ENCODE measurements at places on chromosomes 16 and 17. TPM values are rescaled to one million over a fixed set of nuclear protein-coding genes. Genes with fewer than 3 reads are reported as not detected.

- H3K36me3 ChIP-seq = no peaks in the 10 kb centered on the region
- H3K4me1 ChIP-seq = no peaks in the 10 kb centered on the region
- no peak for DNase-seq
Observed at GRCh38 chr17:60311936-60312335, 80.0 kb downstream of the USP32 start.

- H3K27ac ChIP-seq = no peak overlapping the region
- peaks cover 13% of the 10 kb centered on the region for H3K4me1 ChIP-seq
- H3K4me3 ChIP-seq = no peak overlapping the region
- peaks cover 39% of the 10 kb centered on the region for H3K36me3 ChIP-seq
- no peaks in the 10 kb centered on the region for H3K27me3 ChIP-seq
Observed at GRCh38 chr16:1940273-1941161, 2.5 kb downstream of the MSRB1 start.

DNA sequence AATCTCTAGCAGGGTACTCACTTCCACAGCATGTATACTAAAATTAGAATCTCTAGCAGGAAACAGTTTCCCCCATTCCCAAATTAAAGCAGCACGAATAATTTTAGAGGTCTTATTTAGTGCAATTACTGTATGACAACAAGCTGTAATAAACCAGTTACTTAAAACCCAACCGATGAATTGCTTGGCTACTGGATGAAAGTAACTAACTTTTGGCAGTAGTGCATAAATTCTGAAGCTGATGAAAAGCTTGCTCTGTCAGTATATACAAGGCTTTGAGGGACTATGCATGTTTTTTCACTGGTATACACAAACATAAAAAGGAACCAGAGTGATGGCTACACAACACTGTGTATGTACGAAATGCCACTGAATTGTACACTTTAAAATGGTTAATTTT lies 89.4 kb downstream of the CFDP1 start:
- H3K27ac ChIP-seq = no peak overlapping the region
- no peak for DNase-seq
- no peaks in the 10 kb centered on the region for H3K27me3 ChIP-seq
- no peaks in the 10 kb centered on the region for H3K4me1 ChIP-seq
- no peaks in the 10 kb centered on the region for H3K36me3 ChIP-seq

GRCh38 chr17:41813152-41813680 lies 412 bp downstream of the FKBP10 start:
- peaks cover 30% of the 10 kb centered on the region for H3K4me1 ChIP-seq
- H3K27me3 ChIP-seq = no peaks in the 10 kb centered on the region
- peak overlapping the region; percentile 62 for H3K4me3 ChIP-seq
- no peaks in the 10 kb centered on the region for H3K36me3 ChIP-seq
- no peak for DNase-seq
- H3K27ac ChIP-seq = peak overlapping the region; percentile 75

- DNase-seq = no peak
- H3K4me1 ChIP-seq = no peaks in the 10 kb centered on the region
- no peak overlapping the region for H3K4me3 ChIP-seq
- no peaks in the 10 kb centered on the region for H3K36me3 ChIP-seq
- H3K27ac ChIP-seq = no peak overlapping the region
Observed at GRCh38 chr16:7381671-7382070, 49.0 kb downstream of the RBFOX1 start.

DNA sequence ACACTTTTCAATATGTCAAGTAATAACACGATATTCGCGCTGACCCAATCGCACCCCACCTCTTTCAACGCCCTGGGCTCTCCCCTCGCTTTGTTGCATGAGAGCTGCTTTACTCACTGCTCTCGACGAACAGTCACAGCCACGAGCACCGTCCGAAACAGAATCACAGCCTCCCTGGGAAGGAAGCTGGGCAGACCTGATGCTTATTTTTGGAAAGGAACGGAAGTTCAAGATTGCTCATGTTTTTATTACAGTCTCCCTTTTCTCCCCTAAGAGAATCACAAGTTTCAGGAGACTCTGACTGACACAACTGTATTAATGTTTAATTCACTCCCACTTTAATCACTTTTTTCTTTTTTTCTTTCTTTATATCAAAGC lies 67.8 kb downstream of the ANKRD11 start:
- no peaks in the 10 kb centered on the region for H3K36me3 ChIP-seq
- DNase-seq = peak; percentile 44
- H3K4me1 ChIP-seq = peaks cover 63% of the 10 kb centered on the region
- H3K27me3 ChIP-seq = no peaks in the 10 kb centered on the region
- no peak overlapping the region for H3K27ac ChIP-seq

DNA sequence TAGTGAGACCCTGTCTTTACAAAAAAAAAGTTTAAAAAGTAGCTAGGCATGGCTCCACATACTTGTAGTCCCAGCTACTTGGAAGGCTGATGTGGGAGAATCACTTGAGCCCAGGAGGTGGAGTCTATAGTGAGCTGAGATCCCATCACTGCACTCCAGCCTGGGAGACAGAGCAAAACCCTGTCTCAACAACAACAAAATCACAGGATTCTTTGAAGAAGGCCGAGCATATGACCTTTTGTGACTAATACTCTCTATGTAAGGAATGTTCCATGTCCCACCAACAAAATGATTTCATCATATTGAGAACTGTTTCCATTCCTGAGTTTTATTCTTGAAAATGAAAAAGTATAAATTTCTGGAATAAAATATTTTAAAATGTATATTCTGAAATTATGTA lies 58.9 kb upstream of the EFCAB3 start:
- no peak overlapping the region for H3K27ac ChIP-seq
- no peaks in the 10 kb centered on the region for H3K4me1 ChIP-seq
- no peaks in the 10 kb centered on the region for H3K27me3 ChIP-seq
- no peak overlapping the region for H3K4me3 ChIP-seq
- H3K36me3 ChIP-seq = no peaks in the 10 kb centered on the region

DNA sequence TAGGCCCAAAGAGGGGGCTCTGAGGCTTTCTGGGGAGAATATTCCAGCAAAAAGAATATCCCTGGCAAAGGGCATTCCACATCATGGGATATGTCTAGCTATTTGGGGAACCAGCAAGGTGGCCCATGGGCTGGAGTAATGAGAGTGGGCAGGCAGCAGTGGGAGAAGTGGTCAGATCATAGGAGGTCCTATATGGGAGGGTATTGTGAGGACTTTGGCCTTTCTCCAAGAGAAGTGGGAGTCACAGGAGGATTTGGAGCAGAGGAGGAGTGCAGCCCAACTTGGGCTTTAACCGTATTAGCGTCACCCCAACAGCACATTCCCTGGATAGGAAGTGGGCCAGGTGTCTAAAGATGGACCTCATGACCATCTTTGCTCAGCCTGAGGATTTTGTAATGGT lies 151.4 kb downstream of the ENGASE start:
- no peaks in the 10 kb centered on the region for H3K36me3 ChIP-seq
- DNase-seq = no peak
- H3K4me1 ChIP-seq = no peaks in the 10 kb centered on the region
- H3K27ac ChIP-seq = no peak overlapping the region

DNA sequence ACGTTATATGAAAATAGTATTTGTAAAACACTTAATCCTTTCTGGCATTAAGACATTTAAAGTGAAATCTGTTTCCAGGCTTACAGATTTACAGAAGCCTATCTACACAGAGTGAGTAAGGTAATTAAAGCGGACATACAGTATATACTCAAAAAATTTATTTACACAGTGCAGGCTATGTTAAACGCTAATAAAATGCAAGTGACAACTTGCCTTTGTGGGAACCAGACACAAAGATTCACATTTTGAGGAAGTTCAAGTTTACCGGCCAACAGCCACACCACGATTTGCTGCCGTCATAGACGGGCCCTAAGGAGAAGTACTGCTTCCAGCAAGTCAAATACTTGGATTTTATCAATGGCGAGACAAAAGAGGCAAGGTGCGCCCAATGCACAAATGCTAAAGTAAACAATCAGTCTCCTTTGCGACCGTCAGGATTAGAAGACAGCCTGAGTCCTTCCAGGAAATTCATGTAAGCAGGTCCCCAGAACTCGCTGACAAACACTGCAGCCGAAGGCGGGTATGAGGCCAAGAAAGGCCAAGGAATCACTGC lies 801 bp downstream of the VPS35 start:
- H3K4me3 ChIP-seq = peak overlapping the region; percentile 87

DNA sequence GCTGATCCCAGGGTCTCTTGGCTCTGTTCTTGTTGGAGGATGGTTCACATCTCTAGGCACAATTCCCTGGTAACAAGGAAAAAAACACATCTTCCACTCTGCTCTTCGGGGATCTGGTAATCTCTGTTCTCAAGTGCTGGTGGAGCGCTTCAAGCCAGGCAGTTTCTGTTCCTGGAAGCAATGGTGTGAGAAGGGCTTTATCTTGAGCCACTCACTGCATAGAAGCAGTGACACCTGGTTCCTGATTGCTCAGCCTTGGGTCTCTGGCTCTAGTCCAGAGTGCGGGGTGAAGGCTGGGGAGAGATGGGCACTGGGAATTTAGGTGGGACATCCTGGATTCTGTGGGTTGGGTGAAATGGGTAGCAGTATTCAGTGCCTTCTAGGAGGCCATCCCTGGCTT lies 14.1 kb downstream of the AKAP1 start:
- H3K27ac ChIP-seq = peak overlapping the region; percentile 96
- no peak for DNase-seq
- H3K36me3 ChIP-seq = no peaks in the 10 kb centered on the region
- H3K4me1 ChIP-seq = peaks cover 88% of the 10 kb centered on the region
- no peak overlapping the region for H3K4me3 ChIP-seq
- H3K27me3 ChIP-seq = no peaks in the 10 kb centered on the region

DNA sequence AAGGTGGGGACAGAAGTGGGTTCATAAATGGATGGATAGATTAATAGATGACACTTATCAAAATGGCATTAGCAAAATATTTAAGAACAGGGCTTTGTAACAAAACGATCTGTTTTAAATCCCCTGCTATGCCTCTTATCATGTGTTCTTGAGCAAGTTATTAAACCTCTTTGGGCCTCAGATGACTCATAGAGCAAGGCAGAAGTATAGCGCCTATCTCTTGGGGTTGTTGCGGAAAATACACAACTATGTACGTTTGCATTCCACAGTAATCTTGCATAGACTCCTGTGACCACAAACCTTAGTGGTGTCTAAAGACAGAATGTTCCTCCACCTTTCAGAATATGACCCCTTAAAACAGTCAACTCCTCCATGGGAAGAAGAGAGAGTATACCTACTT lies 116.8 kb downstream of the CDYL2 start:
- DNase-seq = no peak
- no peak overlapping the region for H3K27ac ChIP-seq
- no peaks in the 10 kb centered on the region for H3K27me3 ChIP-seq
- H3K36me3 ChIP-seq = no peaks in the 10 kb centered on the region
- no peak overlapping the region for H3K4me3 ChIP-seq

GRCh38 chr17:49841548-49841947 lies 6.3 kb downstream of the TAC4 start:
- H3K27me3 ChIP-seq = no peaks in the 10 kb centered on the region
- H3K4me3 ChIP-seq = no peak overlapping the region
- DNase-seq = no peak
- no peak overlapping the region for H3K27ac ChIP-seq
- H3K36me3 ChIP-seq = no peaks in the 10 kb centered on the region
- H3K4me1 ChIP-seq = peaks cover 22% of the 10 kb centered on the region

- no peak for DNase-seq
- H3K4me3 ChIP-seq = no peak overlapping the region
- no peak overlapping the region for H3K27ac ChIP-seq
- peaks cover 8% of the 10 kb centered on the region for H3K36me3 ChIP-seq
Observed at GRCh38 chr16:28899882-28900590, 21.7 kb downstream of the ATP2A1 start.

- H3K27ac ChIP-seq = no peak overlapping the region
Observed at GRCh38 chr17:4154201-4154600, 11.2 kb downstream of the CYB5D2 start.

GRCh38 chr17:63772801-63773271 lies 561 bp downstream of the CCDC47 start:
- H3K4me1 ChIP-seq = peaks cover 56% of the 10 kb centered on the region
- no peaks in the 10 kb centered on the region for H3K27me3 ChIP-seq
- H3K4me3 ChIP-seq = peak overlapping the region; percentile 82

GRCh38 chr16:63816276-63816675 lies 1305.6 kb downstream of the CDH11 start:
- DNase-seq = no peak
- H3K27ac ChIP-seq = no peak overlapping the region
- no peak overlapping the region for H3K4me3 ChIP-seq
- H3K27me3 ChIP-seq = no peaks in the 10 kb centered on the region

- H3K27ac ChIP-seq = no peak overlapping the region
- peaks cover 52% of the 10 kb centered on the region for H3K27me3 ChIP-seq
- no peaks in the 10 kb centered on the region for H3K36me3 ChIP-seq
- H3K4me3 ChIP-seq = no peak overlapping the region
Observed at GRCh38 chr17:36849871-36850348, 87.4 kb upstream of the LHX1 start.

- H3K27me3 ChIP-seq = peaks cover 3% of the 10 kb centered on the region
- no peak for DNase-seq
- H3K36me3 ChIP-seq = no peaks in the 10 kb centered on the region
- H3K4me1 ChIP-seq = no peaks in the 10 kb centered on the region
- H3K27ac ChIP-seq = no peak overlapping the region
- H3K4me3 ChIP-seq = no peak overlapping the region
Observed at GRCh38 chr16:65634291-65634690, 512.4 kb upstream of the CDH11 start.

GRCh38 chr17:79517827-79518584 lies 92.8 kb downstream of the RBFOX3 start:
- no peak for DNase-seq
- H3K4me1 ChIP-seq = no peaks in the 10 kb centered on the region
- no peak overlapping the region for H3K4me3 ChIP-seq
- no peak overlapping the region for H3K27ac ChIP-seq

DNA sequence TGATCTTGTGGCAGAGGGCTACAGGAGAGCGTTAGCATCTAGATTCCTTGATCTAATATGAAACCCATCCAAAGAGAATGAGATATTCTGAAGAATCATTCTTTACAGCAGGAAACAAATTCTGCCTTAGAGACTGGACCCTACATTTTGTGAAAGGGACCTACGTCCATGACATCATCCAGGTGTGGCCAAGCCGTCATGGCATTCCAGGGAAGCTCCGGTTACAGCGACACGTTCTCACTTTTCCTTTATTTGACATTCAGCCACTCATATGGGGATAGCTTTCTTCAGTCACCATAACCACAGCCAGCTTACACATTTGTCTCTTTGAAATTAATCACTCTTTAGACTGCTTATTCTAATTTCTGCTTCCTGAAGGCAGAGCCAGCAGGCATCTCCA lies 408.1 kb downstream of the XYLT1 start:
- H3K27ac ChIP-seq = no peak overlapping the region
- no peaks in the 10 kb centered on the region for H3K36me3 ChIP-seq
- no peaks in the 10 kb centered on the region for H3K27me3 ChIP-seq
- no peak for DNase-seq
- no peak overlapping the region for H3K4me3 ChIP-seq

Gene GAS2L2
- total RNA-seq = not detected

Gene MPRIP
- total RNA-seq = 447 TPM

Gene AMZ2
- total RNA-seq = 103 TPM

Gene OR4D1
- not detected for total RNA-seq

Gene ULK2
- total RNA-seq = 15.3 TPM

Gene IRF8
- 16.2 TPM for total RNA-seq

Gene SLC6A4
- total RNA-seq = not detected

Gene NTHL1
- 10.5 TPM for total RNA-seq

Gene IL34
- total RNA-seq = 3.4 TPM

Gene TEDC2
- total RNA-seq = 1.0 TPM

Gene MMP15
- total RNA-seq = 50.8 TPM

Gene SGSM2
- 22.2 TPM for total RNA-seq

Measured in heart left ventricle (tissue), 16 donors.